ENCODE measurements at places on chromosomes 2 and 18.

DNA sequence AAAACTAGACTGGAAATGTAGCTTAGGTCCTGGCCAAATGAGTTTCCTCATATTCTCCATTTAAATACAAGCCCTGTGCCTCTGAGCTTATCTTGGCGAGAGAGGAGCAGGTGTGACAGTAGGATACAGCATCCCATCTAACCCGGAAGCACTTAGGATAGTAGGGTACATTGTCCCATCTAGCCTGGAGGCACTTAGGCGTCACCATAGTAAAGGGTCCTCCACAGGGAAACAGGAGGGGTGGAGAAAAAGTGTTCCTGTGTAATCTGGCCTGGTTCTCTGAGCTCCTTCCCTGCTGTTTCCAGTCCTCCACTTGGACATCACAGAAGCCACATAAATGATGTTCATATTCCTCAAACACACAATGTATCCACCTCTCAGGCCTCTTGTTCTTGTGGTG is 301.4 kb downstream of the GALR1 start:
- DNase-seq: no peak

- no peak for DNase-seq
Observed at GRCh38 chr18:59700535-59700967, 3.3 kb upstream of the CCBE1 start.

- DNase-seq: no peak
Observed at GRCh38 chr2:54535599-54536195, 79.6 kb downstream of the SPTBN1 start.

GRCh38 chr18:62458346-62458745 is 64.5 kb upstream of the ZCCHC2 start:
- DNase-seq: no peak

DNA sequence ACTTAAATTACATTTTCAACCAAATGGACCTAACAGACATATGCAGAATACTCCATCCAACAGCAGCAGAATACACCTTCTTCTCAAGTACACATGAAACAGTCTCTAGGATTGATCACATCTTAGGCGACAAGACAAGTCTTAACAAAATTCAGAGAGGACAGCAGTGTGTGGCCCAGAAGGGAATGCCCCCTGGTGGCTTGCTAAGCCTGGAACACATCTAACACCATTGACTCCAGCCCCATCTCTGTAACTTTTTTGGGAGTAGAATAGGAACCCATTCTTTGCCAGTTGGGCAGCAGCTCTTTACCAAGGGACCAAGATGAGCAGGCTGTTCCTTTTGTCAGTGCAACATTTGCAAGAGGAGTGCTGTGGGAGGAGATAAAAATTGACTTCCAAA is 249.9 kb downstream of the PLCL1 start:
- peak; percentile 59 for DNase-seq

GRCh38 chr2:232281858-232282507 is 96.6 kb upstream of the ALPP start:
- DNase-seq: no peak

GRCh38 chr2:36146765-36147164 is 208.8 kb upstream of the CRIM1 start:
- peak; percentile 2 for DNase-seq

DNA sequence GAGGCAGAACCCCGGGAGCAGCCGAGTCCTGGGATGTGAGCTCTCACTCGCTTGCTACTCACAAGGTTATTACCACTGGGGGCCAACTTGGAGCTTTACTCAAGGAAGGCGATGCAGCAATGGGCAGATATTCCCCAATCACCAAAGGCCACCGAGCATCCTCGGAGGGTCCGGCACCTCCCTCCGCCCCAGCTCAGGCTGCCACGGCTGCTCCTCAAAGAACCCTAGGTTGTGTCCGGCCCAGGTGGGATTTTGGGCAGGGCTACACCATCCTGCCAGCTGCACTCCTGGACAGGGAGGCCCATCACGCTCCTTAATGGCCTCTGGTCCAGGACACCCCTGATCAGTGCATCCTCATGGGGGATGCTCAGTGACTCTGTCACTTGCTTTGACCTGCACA is 24.8 kb downstream of the FBLN7 start:
- DNase-seq: no peak

- DNase-seq: peak; percentile 64
Observed at GRCh38 chr18:37778417-37779165, 213.0 kb upstream of the CELF4 start.

DNA sequence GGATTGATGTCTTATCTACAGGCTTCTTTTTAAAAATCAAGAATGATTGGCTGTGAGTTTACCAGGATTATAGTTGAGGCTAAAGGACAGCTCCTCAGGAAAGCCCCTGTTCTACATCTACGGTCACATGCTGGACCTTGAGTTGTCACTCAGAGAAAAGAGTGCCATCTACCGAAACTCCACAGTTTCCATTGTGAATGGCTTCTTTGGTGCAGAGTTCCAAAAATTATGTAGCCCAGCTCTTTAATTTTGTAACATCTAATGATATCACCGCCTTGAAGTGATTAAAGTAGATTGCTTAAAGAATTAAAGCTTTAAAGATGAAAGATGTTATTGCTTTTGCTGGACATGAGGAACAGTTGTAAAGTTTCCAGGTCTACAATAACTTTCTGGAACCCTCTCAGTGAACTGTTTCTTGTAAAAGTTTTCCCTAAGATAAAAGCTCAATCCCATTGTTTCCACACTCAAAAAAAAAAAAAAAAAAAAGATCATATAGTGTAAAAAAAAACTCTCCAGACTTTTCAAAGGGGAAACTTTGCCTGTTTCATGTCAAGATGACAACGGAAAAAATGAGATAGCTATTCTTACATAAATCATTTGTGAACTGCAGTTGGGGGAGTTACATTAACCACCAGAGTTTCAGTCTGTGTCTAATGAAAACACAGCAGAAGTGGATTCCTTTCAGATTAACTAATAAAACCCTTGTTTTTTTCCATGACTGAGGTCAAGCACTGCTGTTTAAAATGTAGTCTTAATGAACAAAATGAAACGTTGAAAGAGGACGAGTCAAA is 4.3 kb downstream of the COL3A1 start:
- peak; percentile 2 for DNase-seq

GRCh38 chr18:56305583-56305982 is 332.8 kb downstream of the TXNL1 start:
- DNase-seq: no peak

DNA sequence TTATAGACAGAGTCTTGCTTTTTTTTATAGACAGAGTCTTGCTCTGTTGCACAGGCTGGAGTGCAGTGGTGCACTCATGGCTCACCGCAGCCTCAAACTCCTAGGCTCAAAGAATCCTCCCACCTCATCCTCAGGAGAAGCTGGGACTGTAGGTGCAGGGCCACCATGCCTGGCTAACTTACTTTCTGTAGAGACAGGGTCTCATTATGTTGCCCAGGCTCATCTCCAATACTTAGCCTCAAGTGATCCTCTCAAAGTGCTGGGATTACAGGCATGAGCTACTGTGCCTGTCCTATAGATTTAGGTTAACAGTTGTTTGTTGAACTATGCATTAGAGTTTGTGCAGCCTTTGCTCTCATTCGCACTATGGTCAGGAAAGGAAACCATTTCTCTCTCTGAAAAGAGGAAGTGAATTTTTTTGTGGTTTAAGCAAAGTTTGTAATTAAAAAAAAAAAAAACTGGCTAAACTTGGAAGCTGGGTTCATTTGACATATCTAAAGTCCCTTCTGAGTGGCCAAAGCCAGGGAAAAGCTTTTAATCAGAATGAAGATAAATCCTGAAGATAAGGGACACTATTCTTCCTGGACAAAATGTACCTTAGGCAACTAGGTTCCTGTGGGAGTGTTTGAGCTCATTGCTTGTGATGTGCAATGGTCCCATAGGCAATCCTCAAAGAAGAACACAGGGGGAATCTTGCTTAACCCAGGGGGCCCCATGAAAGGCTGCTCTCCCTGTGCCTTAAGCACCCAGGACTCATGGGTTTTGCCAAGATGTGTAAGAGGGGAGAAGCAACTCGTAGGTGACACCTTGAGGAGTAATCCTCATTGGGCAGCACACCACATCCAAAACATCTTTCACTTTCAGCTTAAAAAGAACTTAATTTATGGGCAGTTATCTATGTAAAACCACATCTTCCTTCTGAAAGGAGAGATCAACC is 201.7 kb downstream of the MREG start:
- peak; percentile 69 for DNase-seq

- DNase-seq: no peak
Observed at GRCh38 chr2:98479371-98479770, 34.7 kb downstream of the INPP4A start.

- no peak for DNase-seq
Observed at GRCh38 chr2:119481501-119482455, 42.5 kb downstream of the SCTR start.

DNA sequence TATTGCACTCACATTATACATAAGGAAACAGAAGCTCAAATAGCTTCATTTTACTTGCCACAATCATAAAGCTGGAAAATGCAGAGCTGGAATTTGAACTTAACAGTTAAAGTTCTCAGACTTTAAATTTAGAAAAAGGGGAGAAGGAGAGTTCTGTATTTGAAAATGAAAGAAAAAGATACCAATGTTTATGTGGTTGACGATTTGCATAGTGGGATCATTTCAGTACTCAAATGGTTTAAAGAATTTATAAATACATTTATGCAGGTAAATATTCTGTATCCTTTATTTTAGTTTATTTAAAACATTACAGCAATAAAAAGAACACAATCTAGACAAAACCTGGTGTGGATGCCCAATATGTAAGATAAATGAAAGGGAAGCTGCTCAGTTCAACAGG is 25.5 kb upstream of the STAT4 start:
- DNase-seq: no peak

GRCh38 chr2:224645722-224646121 is 60.6 kb upstream of the CUL3 start:
- DNase-seq: no peak

DNA sequence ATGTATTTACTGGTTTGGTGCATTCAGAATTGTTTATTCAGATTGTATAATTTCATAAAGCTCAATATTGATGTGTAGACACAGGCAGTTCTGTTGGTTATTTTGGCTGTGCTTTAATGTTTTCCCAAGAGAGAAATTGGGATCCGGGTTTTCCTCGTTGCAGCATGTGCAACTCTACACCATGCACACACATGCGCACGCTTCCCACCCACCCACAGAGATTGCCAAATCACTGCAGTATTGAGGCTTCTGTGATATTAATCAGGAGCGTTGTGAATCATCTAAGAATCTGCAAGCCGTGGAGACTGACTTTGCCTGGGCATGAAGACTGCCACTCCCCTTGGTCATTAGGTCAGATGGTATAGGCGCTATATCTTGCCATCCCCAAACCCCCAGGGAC is 571.5 kb downstream of the SLC4A3 start:
- DNase-seq: no peak

DNA sequence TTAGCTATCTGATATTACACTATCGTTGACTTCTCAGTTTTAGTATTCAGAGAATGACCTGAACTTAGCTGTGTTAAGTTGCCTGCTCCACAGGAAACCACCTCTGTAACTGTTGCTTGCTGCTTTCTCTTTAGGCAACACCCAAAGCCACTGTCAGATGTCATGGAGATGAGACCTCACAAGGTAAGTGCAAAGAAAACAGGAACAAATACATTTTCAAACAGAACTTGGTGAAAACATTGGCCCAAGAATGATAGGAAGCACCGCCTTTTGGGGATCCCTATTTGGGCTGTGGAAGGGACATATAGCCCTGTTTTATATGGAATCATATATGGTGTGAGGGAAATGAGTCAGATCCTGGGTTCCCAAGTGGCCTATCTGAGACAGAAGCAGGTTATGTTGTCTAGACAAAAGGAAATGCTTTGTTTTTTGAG is 143.4 kb downstream of the UBE2E3 start:
- peak; percentile 69 for DNase-seq

DNA sequence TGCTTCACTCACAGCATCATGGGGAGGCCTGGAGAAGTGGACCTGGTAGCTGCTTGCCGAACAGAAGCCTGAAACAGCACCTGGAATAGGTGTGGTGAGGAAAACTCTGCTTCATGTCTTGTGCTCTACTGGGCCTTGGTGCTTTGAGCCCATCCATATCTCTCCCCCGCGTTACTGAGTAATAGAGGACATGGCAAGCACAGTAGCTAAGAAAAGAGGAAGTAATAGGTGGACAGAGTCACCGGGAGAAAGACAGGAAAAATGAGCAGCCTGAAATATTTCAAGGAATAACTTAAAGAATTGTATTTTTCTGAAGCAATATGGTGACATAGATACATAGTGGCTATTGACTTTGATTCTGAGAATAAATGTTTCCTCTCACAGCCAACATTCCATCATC is 14.0 kb upstream of the HNMT start:
- no peak for DNase-seq

- peak; percentile 23 for DNase-seq
Observed at GRCh38 chr2:25582077-25582830, 91.1 kb downstream of the DTNB start.

DNA sequence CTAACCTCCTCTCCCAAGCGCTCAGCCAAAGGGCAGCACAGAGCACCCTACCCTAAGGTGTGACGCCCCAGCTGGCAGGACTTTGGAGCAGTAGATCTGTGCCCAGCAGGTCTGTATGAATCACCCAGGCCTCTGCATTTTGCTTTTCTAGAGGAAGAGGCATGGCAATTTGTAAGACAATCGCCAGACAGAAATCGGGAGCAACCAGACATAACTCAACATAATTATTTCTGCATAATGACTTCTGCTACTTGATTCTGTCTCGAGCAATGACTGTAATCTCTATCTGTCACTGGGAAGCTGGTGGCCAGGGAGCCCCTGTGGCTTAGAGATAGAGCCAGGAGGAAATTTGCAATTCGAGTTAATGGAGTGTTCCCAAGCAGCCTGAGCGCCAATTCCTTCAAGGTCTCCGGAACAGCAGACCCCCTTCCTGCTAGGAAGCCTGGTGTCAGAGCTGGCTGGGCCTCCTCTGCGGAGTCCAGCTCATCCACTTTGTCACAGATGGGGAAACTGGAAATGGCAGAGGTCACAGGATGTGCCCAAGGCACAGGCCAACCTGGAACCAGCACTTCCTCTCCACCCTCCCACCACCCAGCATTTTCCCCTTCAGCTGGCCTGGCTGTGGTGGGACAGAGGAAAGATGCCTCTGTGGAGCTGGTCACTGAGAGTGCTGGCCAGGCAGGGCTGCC is 55.0 kb downstream of the ODC1 start:
- peak; percentile 81 for DNase-seq
